Prostate gland (tissue), 2 donors: ENCODE measurements at places on chromosomes 2 and 18. TPM values are rescaled to one million over a fixed set of nuclear protein-coding genes. Genes with fewer than 3 reads are reported as not detected.

Gene LOXHD1
- 1.4 TPM for total RNA-seq

Gene SERPINB8
- 5.3 TPM for total RNA-seq

Gene MC2R
- not detected for total RNA-seq

Gene CD8B
- total RNA-seq = 1.3 TPM
